Smooth muscle cell of the brain vasculature (primary cell): ENCODE measurements at places on chromosomes 1 and 21.

DNA sequence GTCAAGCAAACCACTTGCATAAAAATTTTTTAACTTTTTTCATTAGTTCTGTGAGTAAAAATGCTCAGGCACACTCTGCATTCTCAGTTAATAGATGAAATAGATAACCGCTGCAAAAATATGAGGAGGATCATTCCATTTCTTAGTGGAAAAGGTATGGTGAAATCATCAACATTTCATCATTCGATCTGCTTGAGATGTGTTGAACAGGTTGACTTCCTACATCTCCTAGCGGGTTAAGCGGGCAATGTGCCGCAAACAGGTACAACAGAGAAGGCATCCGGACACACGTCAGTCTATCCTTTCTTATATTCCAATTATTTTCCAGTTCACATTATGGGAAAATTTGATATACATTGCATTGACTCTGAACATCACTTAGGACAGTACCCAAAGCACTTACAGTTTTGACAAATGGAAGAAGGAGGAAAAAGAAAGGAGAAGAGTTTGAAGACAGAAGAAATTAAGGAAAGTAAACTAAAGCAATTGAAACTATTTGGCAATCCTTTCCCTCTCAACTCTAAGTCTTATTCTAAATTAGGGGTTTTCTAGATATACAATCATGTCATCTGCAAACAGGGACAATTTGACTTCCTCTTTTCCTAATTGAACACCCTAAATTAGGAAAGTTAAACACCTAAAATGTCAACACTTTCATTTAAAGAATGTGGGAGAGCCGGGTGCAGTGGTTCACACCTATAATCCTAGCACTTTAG lies 33.5 kb downstream of the NIBAN1 start:
- DNase-seq = no peak

- no peak for DNase-seq
Observed at GRCh38 chr1:196438329-196438728, 169.9 kb downstream of the KCNT2 start.

- no peak for DNase-seq
Observed at GRCh38 chr1:23803674-23804073, 3.1 kb upstream of the GALE start.

GRCh38 chr1:156525071-156525501 lies 24.5 kb upstream of the MEF2D start:
- no peak for DNase-seq

- DNase-seq = no peak
Observed at GRCh38 chr1:57165546-57165945, 199.7 kb upstream of the C8B start.

DNA sequence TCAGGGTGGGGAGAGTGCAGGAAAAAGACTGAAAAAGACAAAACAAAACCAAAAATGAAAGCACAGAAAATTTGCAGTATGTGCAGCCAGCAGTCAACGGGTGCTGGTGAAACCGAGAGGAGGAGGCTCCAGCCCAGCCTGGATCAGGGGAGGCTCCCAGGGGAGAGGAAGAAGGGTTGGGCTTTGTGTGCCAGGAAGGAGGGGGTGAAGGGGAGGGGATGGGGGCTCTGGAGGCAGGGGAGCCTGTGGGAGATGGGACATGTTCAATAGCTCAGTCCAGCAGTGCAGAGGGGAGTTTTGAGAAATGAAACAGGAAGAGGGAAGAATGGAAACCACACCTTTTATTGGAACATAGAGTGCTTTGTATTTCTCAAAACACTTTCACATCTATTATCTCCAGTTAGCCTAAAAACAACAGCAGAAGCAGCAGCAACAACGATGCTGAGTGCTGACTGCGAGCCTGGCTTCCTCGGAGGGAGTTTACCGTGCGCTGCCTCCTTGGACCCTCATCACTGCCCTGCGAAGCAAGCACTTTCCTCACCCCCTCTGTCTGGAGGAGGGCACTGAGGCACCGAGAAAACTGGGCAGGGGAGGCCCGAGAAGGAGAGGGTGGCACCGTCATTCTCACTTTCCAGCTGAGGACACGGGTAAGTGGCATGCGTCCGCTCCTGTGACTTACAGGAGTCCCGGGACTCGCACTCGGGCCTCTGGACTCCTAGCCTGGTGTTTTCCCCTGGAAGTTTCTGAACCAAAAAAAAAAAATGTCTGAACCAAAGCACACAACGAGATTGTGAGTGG lies 62.9 kb downstream of the MDM4 start:
- peak; percentile 7 for DNase-seq

GRCh38 chr1:25033828-25034705 lies 104.0 kb upstream of the RUNX3 start:
- no peak for DNase-seq

DNA sequence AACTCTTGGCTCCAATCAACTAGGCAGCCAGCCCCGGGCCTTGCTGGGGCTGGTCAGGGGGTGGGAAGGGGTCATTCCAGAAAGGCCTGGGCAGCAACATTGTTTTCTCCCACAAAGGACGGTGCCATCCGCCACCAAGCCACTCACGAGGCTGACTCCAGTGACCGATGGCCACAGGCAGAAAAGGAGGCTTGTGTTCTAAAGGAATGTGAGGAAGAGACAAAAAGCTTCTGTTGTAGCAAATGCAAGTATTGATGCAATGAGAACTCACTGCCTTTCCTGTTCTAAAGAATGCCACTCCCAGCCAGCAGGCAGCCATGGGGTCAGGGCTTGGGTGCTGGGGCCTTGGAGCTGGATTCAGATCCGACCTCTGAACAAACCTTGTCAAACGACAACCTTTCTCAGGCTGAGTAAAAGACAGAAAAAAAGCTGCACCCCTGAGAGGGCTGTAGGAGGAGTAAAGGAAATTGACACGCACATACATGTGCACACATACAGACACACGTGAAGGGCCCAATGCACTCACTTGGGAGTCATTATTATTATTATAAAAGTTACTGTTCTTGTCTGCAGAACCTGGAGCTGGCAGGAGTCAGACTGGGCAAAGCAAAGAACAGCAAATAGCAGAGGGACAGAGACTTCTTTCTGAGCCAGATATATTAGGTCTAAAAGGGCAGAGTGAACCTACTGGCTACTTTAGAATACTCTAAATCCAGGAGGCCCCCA lies 13.9 kb upstream of the PRMT2 start:
- DNase-seq = no peak

DNA sequence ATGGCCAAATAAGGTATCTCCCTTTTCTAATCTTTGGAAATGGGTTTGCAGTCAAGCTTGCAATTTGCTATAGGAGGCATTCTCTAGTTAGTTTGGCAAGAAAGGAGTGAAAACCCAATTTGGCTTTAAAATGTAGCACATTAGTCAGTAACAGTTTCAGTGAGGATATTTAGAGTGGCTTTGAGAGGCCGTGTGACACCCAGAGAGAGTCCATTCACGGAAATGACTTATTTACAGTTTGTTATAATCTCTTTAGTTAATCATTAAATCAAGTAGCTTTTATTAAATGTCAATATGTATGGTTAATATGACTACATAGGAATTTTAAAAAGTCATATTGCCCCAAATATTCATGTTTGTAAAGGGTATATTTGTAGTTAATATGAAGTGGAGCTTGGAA lies 9.6 kb downstream of the ZBTB18 start:
- no peak for DNase-seq

DNA sequence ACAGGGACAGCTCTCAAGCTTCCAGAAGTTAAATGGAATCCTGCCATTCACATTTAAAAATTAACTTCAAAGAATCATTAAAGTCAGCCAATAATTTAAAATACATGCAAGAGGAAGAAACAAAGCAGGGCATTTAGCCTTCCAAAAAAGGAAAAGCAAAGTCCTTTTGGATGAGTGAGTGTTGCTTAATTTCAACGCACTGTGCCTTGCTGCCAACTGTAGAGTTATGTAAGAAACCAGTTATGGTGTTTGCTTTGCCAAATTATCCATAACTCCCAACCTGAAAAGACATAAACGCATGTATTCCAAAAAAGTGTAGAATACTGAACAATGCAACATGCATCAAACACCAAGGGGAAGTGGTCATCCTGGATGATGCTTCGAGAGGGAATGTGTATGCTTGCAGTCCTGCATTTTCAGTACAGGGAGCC lies 16.1 kb upstream of the KCNE1 start:
- DNase-seq = no peak

- no peak for DNase-seq
Observed at GRCh38 chr1:119703666-119704450, 7.9 kb upstream of the PHGDH start.
